A673 (cell line): ENCODE measurements at places on chromosomes 12 and 14. TPM values are rescaled to one million over a fixed set of nuclear protein-coding genes. Genes with fewer than 3 reads are reported as not detected.

The SELPLG gene
- 0.34 and 0.35 TPM in 2 replicates for total RNA-seq

DNA sequence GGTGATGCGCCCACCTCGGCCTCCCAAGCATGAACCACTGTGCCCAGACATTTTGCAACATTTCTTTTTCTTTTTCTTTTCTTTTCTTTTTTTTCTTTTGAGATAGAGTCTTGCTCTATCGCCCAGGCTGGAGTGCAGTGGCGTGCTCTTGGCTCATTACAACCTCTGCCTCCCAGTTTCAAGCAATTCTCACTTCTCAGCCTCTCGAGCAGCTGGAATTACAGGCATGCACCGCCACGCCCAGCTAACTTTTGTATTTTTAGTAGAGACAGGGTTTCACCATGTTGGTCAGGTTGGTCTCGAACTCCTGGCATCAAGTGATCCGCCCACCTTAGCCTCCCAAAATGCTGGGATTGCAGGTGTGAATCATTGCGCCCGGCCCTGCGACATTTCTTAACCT is 7.6 kb upstream of the CDC42BPB start:
- no peaks in the 10 kb centered on the region for H3K4me1 ChIP-seq
- no peak for DNase-seq
- H3K36me3 ChIP-seq, result no peaks in the 10 kb centered on the region
- no peak overlapping the region for H3K27ac ChIP-seq

The HOXC5 gene
- total RNA-seq, result 1.6 and 1.9 TPM in 2 replicates

- no peak overlapping the region for H3K4me3 ChIP-seq
- no peaks in the 10 kb centered on the region for H3K4me1 ChIP-seq
- H3K27ac ChIP-seq, result no peak overlapping the region
- DNase-seq, result peak; percentile 60
- no peaks in the 10 kb centered on the region for H3K27me3 ChIP-seq
- no peaks in the 10 kb centered on the region for H3K36me3 ChIP-seq
Measured at GRCh38 chr12:59164991-59165718, 244.9 kb upstream of the LRIG3 start.

The PLXNC1 gene
- total RNA-seq, result 0.30 and 0.76 TPM in 2 replicates

DNA sequence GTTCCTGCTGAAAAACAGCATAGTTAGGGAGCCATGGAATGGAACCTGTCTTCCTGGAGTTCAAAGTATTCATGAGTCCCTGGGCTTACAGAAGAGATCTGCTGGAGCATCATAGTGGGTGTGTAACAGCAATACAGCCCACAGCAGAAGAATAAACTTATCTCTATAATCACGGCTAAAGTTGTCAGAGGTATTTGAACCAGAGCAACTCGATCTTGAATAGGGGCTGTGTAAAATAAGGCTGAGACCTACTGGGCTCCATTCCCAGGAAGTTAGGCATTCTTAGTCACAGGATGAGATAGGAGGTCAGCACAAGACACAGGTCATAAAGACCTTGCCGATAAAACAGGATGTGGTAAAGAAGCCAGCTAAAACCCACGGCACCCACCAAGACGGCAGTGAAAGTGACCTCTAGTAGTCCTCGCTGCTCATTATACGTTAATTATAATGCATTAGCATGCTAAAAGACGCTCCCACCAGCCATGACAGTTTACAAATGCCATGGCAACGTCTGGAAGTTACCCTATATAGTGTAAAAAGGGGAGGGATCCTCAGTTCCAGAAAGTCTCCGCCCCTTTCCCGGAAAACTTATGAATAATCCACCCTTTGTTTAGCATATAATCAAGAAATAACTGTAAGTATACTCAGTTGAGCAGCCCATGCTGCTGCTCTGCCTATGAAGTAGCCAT is 223.4 kb downstream of the PCNX1 start:
- no peaks in the 10 kb centered on the region for H3K36me3 ChIP-seq
- DNase-seq, result peak; percentile 76
- peak overlapping the region; percentile 24 for H3K4me3 ChIP-seq

DNA sequence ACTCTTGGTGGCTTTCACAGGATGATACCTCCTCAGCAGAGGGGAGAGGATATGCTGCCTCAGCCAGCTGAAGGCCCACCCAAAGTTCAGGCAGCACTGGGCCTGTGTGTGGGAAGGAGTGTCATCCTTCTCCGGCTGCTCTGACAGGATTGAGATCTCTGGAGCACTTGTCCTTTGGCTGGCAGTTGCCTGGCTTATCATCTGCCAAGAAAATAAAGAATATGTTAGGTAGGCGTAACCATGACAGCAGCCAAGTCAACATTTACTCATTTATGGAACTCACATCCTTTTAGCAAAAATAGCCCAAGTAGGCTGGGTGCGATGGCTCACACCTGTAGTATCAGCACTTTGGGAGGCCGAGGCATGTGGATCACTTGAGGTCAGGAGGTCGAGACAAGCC is 68.5 kb downstream of the PPFIBP1 start:
- H3K36me3 ChIP-seq, result no peaks in the 10 kb centered on the region
- no peak overlapping the region for H3K4me3 ChIP-seq
- DNase-seq, result no peak
- H3K4me1 ChIP-seq, result no peaks in the 10 kb centered on the region
- H3K27me3 ChIP-seq, result no peaks in the 10 kb centered on the region
- no peak overlapping the region for H3K27ac ChIP-seq
